ENCODE measurements at places on chromosomes 7 and 10.

DNA sequence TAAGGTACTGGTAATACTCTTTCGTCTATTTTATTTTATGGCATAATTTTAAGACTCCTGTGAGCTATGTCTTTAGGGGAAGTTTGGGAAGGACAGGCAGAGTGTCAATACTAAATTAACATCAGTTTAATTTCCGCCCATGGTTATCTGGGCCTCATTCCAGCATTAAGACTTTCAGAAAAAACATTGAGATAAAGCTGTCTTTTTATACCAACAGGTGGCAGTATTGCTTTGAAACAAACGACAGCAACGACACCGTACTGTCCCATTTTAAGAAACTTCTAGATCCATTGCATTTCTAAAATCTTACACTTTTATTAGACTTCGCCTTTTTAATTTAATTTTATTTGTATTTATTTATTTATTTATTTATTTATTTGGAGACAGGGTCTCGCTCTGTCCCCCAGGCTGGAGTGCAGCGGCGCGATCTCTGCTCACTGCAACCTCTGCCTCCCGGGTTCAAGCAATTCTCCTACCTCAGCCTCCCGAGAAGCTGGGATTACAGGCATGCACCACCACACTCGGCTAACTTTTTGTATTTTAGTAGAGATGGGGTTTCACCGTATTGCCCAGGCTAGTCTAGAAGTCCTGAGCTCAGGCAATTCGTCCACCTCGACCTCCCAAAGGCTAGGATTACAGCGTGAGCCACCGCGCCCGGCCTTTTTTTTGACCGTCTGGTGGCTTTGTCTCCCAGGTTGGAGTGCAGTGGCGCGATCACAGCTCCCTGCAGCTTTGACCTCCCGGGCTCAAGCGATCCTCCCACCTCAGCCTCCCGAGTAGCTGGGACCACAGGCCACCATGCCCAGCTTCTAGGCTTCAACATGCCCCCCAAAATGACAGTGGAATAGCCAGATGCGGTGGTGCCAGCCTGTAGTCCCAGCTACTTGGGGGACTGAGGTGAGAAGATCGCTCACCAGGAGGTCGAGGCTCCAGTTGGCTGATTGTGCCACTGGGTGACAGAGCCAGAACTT is 78.7 kb upstream of the C1GALT1 start:
- DNase-seq, result no peak

DNA sequence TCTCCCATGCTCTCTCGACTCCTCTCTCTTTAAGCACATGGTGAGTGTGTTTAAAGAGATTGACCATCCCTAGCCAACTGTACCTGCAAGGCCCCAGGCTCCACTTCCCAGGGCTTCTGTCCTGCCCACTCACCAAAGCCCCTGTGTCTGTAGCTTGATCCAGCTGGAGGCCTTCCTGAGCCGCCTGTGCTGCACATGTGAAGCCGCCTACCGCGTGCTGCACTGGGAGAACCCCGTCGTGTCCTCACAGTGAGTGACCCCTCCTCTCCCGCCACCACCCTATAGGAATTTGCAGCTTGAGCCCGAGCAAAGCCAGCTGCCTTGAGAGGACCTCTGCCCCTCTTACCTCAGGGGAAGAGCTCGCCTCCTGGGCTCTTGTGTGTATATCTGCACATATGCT is 11.2 kb downstream of the ZFYVE27 start:
- DNase-seq, result no peak

DNA sequence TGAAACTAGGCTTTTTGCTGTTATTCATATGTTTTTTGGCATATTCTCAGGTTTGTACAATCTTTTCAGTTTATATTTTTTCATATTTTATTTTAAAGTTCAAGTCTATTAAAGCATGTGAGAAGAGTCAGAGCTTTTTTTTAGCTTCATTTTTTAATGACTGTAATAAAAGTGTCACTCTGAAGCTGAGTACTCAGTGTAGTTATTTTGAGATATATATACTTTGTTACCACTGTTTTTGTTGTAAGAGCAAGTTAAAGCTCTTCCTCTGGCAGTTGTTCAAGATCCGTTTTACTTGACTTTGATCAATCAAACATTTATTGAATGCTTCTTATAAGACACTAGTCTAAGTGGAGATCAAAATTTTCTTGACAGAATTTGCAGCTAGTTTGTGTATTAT is 37.5 kb downstream of the CASD1 start:
- DNase-seq, result no peak

DNA sequence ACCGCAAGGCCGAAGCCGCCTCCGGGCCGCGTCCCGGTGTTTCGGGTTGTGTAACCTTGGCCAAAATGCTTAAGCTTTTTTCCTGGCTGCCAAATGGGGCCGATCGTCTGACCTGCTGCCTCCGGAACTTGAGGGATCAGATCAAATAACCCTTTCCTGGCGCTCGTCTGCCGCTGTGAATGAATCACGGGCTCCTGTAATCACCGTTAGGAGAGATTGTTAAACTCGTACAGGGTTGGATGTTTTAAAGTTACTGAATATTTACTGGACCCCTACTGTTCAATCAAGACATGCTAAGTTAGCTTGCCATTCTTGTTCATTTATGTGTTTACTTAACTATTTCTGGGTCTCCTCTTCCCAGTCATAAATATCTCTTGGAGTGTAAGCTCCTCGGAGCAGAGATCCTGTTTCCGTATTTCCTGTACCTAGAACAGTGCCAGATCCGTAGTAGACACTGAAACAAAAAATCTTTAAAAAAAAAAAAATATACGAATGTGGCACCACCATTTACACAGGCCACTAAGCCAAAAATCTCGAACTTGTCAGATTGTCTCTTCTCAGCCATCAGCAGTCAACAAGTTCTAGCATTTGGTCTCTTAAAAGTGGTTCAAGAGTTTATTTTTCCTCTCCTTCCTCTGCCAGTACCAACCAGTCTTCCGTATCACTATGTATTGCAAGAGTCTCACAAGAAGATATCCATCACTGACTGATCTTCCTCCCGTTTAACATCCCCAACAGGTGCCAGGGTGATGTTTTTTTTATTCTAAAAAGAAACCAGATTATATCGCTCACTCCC is 650 bp upstream of the TM9SF3 start:
- DNase-seq, result peak; percentile 66

DNA sequence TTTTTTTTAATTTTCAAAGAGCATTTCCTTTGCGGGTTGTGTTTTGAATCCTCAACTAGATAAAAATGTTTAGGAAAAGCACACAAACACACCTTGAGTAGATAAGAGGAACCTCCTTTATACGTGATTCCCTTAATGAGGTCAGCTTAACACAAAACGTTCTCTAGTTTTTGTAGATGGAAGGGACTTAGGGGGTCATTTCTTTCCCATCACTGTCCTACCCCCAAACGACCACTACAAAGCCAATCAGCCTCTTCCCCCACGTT is 1.2 kb downstream of the SUV39H2 start:
- no peak for DNase-seq

DNA sequence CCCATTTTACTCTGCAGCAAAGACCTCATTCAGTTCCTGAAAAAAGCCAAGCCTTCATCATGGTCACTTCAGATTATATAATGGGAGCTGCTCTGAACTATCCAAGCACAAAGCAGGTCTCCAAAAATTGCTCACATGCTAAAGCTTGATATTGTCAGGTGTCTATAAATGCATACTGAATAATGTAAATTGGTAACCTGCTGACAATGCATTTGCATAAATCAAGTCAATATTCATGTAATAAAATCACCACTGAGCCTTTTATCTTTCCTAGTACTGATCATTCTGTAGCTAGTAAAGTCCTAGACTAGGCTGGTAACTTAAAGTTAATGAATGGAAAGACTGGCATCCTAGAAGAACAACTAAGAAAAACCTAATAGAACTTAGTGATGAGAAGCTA is 188.3 kb downstream of the IMMP2L start:
- DNase-seq, result no peak

GRCh38 chr10:117638200-117638599 is 95.7 kb downstream of the EMX2 start:
- no peak for DNase-seq

DNA sequence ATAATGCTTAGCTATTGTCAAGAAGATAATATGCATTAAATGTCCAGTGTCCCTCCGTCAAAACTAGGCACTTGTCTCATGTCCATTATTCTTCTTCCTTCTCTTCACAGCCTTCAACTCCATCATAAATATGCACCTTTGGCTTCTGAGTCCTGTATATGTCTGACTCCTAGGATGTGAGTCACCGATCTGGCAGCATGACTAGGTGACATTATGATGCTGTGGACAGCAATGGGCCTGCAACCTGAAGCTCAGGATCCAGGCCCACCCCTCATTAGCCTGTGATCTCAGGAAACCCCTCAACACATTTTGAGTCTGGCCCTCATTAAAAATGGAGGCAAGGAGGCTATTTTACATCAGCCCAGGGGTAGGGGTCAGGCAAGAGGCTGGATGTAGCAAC is 362.5 kb upstream of the ZMIZ1 start:
- no peak for DNase-seq

- DNase-seq, result no peak
Measured at GRCh38 chr7:23710000-23710399, at the start of gene STK31. STK31 (plus strand) TSS chr7:23710219; CDS start chr7:23710286, 67 bp downstream.

DNA sequence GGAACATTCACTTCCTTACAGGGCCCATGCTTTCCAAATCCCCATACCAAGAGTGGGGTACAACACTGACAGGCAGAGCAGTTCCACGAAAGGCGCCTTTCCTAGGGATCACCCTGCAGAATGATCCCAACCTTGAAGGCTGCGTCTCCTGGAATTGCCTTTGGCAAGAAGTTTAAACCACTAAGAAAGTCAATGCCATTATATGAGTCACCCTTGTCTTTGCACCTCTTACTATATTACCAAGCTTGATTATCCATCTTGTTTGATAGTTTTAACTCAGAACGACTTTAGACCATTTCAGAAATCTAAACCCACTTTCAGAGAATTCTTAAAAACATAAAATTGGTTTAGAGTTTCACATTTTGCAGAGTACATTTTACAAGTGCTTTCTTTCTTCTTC is 282.1 kb downstream of the ARHGAP12 start:
- DNase-seq, result no peak

- DNase-seq, result no peak
Measured at GRCh38 chr10:125411724-125412123, 251.4 kb upstream of the CTBP2 start.

- no peak for DNase-seq
Measured at GRCh38 chr7:142954680-142955268, 7.4 kb downstream of the KEL start.

GRCh38 chr7:2404714-2405119 is 1.3 kb downstream of the CHST12 start:
- no peak for DNase-seq

GRCh38 chr7:115782696-115783490 is 247.7 kb downstream of the TFEC start:
- no peak for DNase-seq

DNA sequence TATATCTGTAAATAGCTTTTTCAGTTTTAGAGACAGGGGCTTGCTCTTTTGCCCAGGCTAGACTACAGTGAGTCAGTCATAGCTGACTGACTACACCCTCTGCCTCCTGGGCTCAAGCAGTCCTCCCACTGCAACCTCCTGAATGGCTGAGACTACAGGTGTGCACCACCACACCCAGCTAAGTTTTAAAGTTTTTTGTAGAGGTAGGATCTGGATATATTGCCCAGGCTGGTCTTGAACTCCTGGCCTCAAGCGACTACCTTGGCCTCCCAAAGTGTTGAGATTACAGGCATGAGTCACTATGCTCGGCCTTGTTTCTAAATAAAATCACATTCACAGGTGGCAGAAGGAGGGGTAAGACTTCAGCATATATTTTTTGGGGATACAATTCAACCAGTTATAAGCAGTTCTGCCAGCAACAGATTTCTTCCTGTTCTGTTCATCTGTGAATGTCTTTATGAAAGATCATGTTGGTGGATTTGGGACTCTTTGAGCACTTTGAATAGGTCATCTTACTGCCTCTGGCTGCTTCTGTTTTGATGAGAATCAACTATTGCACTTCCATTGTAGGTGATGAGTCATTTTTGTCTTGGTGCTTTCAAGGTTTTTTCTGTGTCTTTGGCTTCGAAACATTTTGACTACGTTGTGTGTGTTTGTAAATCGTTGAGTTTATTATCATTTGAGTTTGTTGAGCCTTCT is 15.7 kb downstream of the RBM33 start:
- peak; percentile 11 for DNase-seq

DNA sequence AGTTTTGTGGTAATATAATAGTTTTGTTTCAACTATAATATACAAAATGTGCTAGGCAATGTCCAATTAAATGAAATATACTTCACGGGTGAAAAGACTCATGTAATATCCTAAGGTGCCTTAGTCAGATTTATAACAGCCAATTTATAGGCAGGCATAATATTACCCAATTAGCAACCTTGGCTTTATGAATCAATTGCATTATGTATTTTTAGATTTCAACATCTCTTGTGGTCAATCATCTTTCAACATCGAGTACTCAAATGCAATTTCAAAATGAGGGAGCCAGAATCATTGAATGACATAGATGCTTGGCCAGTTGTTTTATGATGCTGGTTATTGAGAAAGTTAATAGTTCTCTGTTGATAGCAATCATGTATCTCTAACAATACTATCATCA is 110.3 kb upstream of the SP8 start:
- no peak for DNase-seq

DNA sequence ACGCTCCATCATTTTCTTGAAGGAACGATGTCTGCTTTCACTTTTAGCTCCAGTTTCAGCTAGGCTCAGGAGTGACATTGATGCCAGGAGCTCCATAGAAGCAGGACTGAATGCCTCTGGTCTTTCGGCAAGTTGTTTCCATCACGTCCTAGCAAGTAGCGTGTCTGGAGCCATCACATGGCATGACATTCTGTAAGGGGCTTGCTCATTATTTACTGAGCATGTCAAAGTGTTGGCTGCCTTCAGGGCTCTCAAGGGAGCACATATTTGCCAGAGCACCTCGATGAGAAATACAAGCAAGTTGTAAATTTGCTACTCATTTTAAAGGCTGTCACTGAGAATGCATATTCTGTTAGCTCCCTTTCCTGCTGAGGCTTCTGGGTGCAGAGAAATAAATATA is 131.0 kb upstream of the ITGB1 start:
- DNase-seq, result no peak

- no peak for DNase-seq
Measured at GRCh38 chr10:89078724-89079672, 88.4 kb downstream of the FAS start.

- no peak for DNase-seq
Measured at GRCh38 chr10:123143162-123143824, 4.6 kb upstream of the HMX2 start.

- no peak for DNase-seq
Measured at GRCh38 chr10:124149189-124150042, 56.0 kb upstream of the CHST15 start.

DNA sequence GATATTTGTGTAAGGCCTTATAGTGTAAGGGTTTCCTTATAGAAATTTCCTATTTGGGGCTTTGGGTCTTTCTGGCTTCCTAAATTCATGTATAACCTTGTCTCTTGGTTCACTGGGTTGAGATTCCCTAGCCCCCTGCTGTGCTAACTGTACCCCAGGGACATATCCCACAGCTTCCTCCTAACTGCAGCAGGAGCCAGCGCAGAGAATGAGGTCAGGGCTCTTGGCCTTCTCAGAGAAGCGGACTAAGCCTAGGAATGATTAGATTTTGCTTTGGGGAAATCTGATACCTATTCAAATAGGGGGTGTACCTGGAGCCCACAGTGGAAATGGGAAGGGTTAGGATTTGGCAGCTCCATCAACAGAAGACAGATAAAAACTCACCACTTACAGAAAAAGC is 138.1 kb upstream of the EFCAB10 start:
- no peak for DNase-seq

All from activated naive CD4-positive, alpha-beta T cell treated with anti-CD3 and anti-CD28 coated beads for 36 hours (primary cell).